ENCODE measurements at places on chromosomes 4 and X. TPM values are rescaled to one million over a fixed set of nuclear protein-coding genes. Genes with fewer than 3 reads are reported as not detected.

DNA sequence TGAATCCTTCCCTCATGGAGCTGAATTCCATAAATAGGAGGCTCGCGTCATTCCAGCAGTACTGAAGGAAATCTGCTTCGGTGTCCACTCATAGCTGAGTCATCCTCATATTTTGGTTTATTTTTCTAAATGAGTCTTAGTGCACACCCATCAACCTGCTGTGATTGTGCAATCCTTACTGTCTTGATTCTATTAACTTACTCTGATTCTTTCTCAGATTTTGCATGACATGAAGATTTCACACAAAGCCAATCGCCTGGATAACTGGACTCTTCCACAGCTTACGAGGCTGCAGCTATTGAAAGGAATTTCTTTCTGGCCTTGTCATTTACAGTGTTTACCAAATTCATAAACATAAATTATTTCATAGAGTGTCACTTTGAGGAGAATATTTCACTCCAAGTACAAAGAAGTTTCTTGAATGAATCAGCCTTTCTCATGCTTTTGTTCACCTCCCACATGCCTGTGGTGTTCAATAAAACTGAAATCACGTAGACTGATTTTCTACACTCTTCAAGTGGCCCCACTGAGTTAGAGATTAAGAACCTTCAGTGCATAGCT lies 207.6 kb upstream of the SLITRK2 start:
- H3K27me3 ChIP-seq: no peaks in the 10 kb centered on the region
- no peak for DNase-seq
- H3K4me3 ChIP-seq: no peak overlapping the region

- no peak overlapping the region for H3K27ac ChIP-seq
- no peaks in the 10 kb centered on the region for H3K36me3 ChIP-seq
- peaks cover 66% of the 10 kb centered on the region for H3K27me3 ChIP-seq
- H3K4me1 ChIP-seq: peaks cover 15% of the 10 kb centered on the region
- peak overlapping the region; percentile 71 for H3K4me3 ChIP-seq
Measured at GRCh38 chr4:170025523-170026252, 507 bp downstream of the MFAP3L start.

GRCh38 chrX:72028701-72029470 lies 102.8 kb downstream of the RTL5 start:
- H3K27ac ChIP-seq: no peak overlapping the region
- no peaks in the 10 kb centered on the region for H3K4me1 ChIP-seq
- H3K36me3 ChIP-seq: no peaks in the 10 kb centered on the region
- no peak overlapping the region for H3K4me3 ChIP-seq
- peaks cover 12% of the 10 kb centered on the region for H3K27me3 ChIP-seq

DNA sequence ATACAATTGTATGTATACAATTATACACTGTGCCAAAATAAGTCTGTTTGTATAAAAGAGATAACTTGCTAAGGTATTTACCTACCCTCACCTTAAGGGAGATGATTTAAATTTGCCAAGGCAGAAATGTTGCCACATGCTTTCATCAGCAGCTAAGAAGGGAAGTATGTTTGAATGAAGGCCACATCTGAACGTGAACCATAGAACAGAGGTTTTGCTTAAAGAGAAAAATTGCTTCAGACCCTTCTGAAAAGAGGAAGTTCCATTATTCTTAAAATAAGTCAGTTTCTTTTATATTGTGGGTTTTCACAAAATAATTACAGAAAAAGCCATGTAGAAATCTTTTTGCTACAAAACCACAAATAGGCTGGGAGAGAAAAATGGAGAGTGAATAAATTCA lies 621.5 kb upstream of the HTR2C start:
- H3K4me1 ChIP-seq: no peaks in the 10 kb centered on the region
- no peaks in the 10 kb centered on the region for H3K36me3 ChIP-seq
- H3K4me3 ChIP-seq: no peak overlapping the region
- DNase-seq: no peak
- H3K27ac ChIP-seq: no peak overlapping the region

DNA sequence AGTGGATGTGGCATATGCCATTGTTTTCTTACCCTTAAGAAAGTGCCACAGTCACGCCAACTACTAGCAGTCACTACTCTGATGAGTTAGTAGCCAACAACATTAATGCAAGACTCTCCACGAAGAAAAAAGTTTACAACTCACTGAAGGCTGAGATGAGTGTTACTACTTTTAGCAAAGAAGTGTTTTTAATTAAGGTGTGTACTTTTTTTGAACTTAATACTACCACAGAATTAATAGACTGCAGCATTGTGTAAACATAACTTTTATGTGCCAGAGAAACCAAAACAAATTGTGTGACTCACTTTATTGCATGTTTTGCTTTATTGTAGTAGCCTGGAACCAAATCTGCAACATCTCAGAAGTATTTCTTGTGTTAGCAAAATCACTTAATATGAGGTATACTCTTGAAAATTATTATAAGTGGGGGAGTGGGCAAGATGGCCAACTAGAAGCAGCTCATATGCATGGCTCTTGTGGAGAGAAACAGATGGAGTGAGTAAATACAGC lies 2.2 kb upstream of the UGT2B4 start:
- H3K27me3 ChIP-seq: no peaks in the 10 kb centered on the region

GRCh38 chrX:130669233-130669632 lies 233.8 kb downstream of the ENOX2 start:
- no peaks in the 10 kb centered on the region for H3K27me3 ChIP-seq
- no peak for DNase-seq
- H3K36me3 ChIP-seq: peaks cover 10% of the 10 kb centered on the region
- H3K27ac ChIP-seq: no peak overlapping the region

DNA sequence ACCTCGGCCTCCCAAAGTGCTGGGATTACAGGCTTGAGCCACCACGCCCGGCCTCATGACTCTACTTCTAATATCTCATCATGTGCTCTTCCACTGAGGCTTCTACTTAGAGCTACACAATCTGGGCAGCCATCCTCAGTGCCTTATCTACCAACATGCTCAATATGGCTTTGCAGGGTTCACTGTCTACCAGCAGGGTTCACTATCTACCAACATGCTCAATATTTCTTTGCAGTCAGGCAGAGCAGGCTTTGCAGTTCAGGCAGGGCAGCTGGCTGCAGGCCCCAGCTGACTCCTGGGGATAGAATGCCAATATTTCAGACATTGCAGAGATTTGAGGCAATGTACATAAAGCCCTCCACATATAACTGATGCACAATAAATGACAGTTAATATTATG lies 47.5 kb downstream of the PKD2 start:
- peak; percentile 7 for DNase-seq
- no peak overlapping the region for H3K27ac ChIP-seq
- no peak overlapping the region for H3K4me3 ChIP-seq
- no peaks in the 10 kb centered on the region for H3K27me3 ChIP-seq
- peaks cover 12% of the 10 kb centered on the region for H3K36me3 ChIP-seq

CENPI gene
- total RNA-seq: 28.5 TPM

GABRE gene
- not detected for total RNA-seq

TLL1 gene
- not detected for total RNA-seq

Measured in activated CD4-positive, alpha-beta T cell treated with anti-CD3 and anti-CD28 coated beads, Interleukin-2, amount 10 ng/mL, durations not matched to agents 7 days and 5 days (primary cell).